ENCODE measurements at places on chromosomes 1 and 21.

GRCh38 chr1:114597949-114598348, 16.5 kb upstream of the BCAS2 start:
- no peak for DNase-seq

DNA sequence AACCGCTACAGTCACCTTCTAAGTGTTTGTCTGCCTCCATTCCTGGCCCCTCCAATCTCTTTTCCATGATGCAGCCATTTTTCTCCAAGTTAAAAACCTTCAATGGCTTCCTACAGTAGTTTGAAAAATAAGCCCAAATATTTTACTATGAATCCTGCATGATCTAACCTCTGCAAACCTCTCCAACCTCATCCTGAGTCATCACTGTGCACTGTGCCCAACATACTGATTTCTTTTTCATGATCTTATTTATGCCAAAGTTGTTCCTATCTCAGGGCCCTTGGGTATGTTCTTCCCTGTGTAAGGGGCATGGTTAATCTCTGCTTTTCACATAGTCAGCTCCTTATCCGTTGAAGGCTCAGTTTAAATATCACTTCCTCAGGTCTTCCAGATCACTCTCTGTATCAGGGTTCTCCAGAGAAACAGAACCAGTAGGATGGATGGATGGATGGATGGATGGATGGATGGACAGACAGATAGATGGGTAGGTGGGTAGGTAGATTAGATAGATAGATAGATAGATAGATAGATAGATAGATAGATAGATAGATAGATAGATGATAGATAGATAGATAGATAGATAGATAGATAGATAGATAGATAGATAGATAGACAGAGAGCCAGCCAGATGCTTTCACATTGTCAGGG, 18.1 kb upstream of the PTPN14 start:
- DNase-seq = no peak

- DNase-seq = peak; percentile 16
These were observed 560.2 kb downstream of the SMYD3 start for GRCh38 chr1:245946905-245947304.

DNA sequence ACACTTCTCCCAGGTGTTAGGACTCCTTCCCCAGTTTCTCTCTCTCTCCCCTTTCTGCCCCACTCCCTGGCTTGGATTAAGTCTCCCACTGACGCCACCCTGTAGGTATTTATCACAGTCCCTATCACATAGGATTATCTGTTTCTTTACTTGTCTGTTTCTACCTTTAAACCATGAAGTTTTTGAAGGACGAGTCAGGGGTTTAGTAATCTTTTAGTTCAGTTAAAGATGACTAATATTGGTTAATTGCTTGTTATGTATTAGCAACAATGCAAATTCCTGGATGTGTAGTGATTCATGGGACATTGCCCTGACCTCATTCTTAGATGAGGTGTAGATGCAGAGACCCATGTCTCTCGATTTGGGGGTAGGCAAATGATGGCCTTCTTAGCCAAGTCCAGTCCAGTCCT, 6.4 kb downstream of the LAMC1 start:
- DNase-seq = no peak

DNA sequence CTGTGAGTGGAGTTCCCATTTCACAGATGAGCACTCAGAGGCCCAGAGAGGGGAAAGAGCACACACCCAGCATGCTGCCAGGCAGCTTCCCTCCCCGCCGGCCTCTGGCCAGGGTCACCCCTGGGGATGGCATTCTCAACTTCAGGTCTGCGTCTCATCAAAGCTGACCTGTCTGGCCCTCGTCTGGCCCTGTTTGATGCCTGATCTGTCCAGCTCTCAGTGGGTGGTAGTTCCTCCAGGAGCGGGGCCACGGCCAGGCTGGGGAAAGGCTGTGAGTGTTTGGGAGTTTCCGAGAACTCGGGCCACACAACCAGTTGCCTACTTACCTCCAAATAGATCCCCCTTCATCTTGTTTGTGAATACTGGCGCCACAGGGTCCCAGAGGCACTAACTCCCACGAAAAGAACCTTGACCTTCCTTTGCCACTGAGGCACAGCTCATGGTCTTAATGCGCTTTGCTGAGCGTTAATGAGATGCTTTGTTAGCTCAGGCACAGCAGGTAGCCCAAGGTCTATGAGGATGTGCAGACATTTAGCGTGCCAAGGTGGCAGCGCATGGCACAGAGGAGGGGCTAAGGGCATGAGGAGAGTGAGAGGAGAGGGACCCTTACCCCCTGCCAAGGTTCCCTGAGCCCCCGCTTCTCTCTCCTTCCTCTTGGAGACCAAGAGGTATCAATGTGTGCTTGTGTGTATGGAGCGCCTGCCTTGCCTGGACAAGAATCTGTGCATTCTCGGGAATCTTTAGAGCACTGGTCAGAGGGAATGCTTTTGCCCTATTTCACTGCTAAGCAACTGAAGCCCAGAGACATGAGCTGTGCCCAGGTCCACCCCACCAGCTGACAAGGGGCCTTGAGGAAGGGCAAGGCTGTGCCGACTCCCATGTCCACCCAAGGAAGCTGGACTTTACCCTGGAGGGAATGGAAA, 61.2 kb downstream of the DISP3 start:
- no peak for DNase-seq

DNA sequence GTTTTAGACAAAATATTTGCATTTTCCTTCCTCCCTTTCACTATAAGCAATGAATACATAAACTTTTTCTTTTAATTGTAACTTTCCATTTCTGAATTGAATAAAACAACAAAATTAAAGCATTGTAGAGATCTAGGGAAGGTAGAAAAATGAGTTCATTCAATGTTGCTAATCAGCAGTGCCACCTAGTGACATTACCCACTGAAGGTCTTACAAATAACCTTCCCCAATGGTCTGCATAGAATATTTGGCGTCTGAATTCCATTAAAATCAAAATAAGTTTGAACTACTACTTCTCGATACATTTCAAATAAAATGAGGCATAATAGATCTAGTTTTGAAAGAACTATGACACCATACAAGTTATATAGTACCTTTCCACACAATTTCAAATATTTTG, 19.6 kb downstream of the FH start:
- peak; percentile 69 for DNase-seq

- no peak for DNase-seq
These were observed 118.5 kb downstream of the MRPS6 start for GRCh38 chr21:34191876-34192275.

- DNase-seq = no peak
These were observed 19.2 kb upstream of the TRAF3IP3 start for GRCh38 chr1:209736490-209737117.

GRCh38 chr1:5108740-5109139, 454.3 kb downstream of the AJAP1 start:
- DNase-seq = no peak

- DNase-seq = no peak
These were observed 39.7 kb downstream of the DNTTIP2 start for GRCh38 chr1:93839307-93839706.

GRCh38 chr1:41342774-41343355, 18.4 kb upstream of the FOXO6 start:
- DNase-seq = no peak

GRCh38 chr1:8536515-8536914, 218.6 kb downstream of the SLC45A1 start:
- DNase-seq = no peak

GRCh38 chr1:41683681-41684500, 199.4 kb upstream of the EDN2 start:
- DNase-seq = no peak

DNA sequence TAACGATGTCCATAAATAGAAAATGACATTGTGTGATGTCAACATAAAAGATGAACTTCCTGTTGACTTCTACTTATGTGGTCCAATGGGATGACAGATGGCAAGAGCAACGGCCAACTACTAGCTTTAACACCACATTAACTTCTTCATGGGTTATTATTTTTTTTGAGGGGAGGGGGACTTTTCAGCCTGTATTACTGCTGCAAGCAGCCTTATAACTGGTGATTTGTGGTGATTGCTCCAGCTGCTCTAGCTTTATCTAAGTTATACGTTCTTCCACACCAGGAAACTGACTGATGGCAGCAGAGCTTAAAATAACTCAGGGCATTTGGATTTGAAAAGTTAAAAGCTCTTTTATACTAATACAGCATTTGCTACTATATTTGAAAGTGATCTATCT, 228.8 kb upstream of the B3GALT2 start:
- DNase-seq = no peak

GRCh38 chr1:175319912-175320230, 127.3 kb upstream of the KIAA0040 start:
- DNase-seq = no peak

GRCh38 chr1:234433563-234434285, 45.3 kb downstream of the TARBP1 start:
- DNase-seq = no peak

- DNase-seq = no peak
These were observed 8.6 kb downstream of the TNFRSF18 start for GRCh38 chr1:1197551-1198422.

GRCh38 chr1:202964791-202965410, 2.2 kb downstream of the CYB5R1 start:
- DNase-seq = no peak

- DNase-seq = peak; percentile 53
These were observed 119.3 kb upstream of the CDC42BPA start for GRCh38 chr1:227437495-227438008.

DNA sequence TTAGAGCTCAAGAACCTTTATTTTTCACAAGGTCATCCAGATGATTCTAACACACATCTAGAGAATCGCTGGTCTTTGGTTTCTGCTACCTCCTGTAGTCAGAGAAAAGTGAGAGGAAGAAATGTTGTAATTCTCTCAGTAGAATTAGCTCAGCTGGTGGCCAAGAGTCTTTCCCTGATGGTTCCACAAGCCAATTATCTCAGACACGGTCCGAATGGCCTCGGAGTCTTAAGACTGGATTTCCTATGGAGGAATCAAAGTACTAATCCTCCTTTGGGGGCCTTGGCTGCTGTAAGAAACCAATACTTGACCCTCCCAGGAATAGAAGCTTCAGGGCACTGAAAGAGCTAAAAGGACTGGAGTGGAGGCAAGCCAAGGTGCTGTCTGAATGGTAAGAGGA, 1.8 kb downstream of the TMEM81 start:
- no peak for DNase-seq

DNA sequence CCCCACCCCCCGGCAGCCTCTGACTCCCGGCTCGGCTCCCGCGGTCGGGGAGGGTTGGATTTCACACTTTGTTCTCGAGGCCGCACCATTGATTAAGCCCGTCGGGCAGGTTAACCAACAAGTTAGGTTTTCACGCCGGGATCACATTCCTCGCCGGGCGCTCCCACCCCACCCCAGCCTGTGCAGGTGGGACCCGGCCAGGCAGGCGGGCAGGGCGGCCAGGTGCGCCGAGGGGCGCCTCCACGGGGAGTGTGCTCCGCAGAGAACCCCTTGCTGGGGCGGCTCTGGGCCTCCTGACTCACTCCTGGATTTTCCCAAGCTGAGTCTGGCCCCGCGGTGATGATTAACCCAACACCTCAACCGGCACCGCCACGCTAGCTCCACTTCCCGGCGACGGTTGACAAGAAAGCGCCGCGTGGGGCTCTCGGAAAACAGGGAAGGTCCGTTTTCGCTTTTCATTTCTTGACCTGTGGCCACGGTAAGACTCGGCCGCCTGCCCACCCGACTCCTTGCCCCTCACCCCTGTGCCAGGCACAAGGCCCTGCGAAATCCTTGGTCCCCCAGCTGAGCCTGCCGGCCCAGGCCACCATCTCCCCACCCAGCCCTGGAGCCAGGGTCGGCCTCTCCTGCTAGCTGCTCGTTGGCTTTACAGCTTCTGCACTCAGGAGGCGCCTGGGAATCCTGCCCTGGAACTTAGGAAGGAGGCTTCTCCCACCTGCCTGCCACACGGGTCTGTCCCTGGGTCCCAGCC, 8.8 kb upstream of the TTLL10 start:
- no peak for DNase-seq

- no peak for DNase-seq
These were observed 16.4 kb downstream of the HMGB4 start for GRCh38 chr1:33880305-33880704.

GRCh38 chr1:25485536-25486411, 55.1 kb downstream of the MACO1 start:
- no peak for DNase-seq

- DNase-seq = no peak
These were observed 78.5 kb downstream of the BRINP2 start for GRCh38 chr1:177249231-177249630.

DNA sequence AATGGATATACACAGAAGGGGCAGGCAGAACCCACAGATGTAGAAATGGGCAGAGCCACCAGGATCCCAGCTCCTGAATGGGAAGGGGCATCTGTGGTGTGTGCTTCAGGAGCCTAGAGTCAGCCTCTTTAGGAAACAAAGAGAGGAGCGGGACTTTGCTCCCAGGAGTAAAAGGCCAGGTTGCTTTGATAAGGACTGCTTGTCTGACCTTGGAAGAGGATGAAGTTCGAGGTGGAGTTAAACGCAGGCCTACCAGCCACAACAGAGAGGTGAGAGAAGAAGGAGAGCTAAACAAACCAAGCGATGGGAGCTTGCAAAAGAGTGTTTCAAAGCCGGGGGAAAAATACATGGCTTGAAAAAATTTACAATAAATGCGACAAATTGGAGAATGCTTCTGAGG, 49.9 kb upstream of the TMPRSS2 start:
- no peak for DNase-seq

- DNase-seq = no peak
These were observed 13.7 kb upstream of the GORAB start for GRCh38 chr1:170518185-170518834.

DNA sequence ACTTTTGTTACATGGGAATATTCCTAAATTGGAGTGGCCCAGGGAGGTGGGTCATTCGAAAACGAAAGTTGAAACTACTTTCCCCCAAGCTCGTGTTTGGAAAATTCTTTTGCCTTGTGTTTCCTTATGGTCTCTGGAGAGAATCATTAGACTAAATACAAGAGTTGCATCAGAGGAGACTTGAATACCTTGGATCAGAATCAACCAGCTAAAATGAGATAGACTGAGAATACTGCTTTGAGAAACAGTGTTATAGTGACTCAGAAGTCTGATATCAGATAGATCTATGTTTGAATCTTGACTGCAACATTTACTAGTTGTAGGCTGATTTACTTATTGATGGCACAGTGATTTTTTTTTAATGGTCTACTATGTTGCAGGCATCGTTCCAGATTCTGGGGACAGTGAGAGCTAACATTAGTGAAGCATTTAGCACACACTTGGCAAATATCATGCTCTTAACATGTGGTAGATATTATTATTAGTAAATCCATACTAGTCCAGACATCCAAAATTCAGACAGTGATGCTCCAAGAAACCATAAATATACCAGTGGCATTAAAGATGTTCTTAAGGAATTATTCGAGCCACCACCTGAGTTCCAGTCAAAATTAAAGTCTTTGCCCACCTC, 12.9 kb upstream of the ACTN2 start:
- DNase-seq = no peak

DNA sequence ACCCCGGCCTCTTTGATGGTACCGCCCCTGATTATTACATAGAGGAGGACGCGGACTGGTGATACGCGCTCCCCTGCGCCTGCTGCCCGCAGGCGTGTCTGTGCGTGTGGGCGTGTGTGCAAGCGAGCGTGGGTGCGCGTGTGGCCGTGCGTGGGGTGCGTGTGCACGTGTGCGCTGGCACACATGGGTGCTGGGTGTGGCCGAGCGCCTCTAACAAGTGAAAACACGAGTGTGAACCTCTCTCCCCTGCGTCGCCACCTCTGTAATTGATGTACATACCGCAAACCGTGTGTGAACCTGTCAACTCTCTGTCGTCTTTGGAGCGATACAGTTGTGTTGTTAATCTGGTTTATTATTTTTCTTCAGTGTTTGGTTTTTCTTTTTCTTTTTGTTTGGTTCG, 87.8 kb upstream of the TMEM51 start:
- DNase-seq = no peak

- DNase-seq = no peak
These were observed 76.8 kb downstream of the TCP10L start for GRCh38 chr21:32508558-32508957.

- DNase-seq = no peak
These were observed 13.2 kb upstream of the IGSF3 start for GRCh38 chr1:116680752-116681151.

Data from cerebellum (tissue), 4 donors.